ENCODE measurements at places on chromosomes 2 and 18. TPM values are rescaled to one million over a fixed set of nuclear protein-coding genes. Genes with fewer than 3 reads are reported as not detected.

Gene VWA3B
- not detected for total RNA-seq

- DNase-seq = no peak
Observed at GRCh38 chr2:10009811-10010781, 33.3 kb upstream of the KLF11 start.

DNA sequence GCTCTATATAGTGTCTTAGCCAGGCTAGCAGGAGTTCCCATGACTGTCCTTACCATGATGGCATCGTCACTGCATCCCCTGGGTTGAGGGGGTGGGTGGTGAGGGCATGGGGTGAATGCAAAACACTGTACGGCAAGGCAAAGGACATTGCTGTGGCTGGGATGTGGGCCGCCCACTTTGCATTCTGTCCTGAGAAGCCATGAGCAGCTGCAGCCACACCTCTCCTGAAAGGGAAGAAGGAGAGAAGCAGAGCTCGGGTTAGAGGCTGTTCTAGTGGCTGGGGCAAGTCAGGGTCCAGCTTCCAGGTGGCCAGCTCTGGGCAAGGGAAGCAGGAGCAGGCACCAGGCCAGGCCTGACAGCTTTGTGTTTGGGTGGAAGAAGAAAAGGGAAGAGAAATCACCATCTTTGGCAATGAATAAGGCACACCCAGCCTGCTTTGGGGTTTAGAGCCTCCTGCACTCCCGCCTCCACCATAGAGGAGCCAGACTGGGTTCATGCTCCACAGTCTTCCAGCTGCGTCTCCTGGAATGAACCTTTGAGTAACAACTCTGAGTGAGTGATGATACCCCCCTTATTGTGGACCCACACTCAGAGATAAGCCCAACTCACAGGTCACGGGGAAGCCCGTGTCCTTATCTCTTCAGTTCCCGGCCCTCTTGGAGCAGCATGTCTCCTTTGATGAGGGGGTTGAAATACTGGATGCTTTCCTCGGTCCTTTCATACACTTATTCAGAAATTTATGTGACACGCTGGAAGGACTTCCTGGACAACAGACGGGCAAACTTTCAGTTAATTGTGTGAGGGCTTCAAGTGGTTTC, 63.4 kb downstream of the INPP4A start:
- DNase-seq = no peak

DNA sequence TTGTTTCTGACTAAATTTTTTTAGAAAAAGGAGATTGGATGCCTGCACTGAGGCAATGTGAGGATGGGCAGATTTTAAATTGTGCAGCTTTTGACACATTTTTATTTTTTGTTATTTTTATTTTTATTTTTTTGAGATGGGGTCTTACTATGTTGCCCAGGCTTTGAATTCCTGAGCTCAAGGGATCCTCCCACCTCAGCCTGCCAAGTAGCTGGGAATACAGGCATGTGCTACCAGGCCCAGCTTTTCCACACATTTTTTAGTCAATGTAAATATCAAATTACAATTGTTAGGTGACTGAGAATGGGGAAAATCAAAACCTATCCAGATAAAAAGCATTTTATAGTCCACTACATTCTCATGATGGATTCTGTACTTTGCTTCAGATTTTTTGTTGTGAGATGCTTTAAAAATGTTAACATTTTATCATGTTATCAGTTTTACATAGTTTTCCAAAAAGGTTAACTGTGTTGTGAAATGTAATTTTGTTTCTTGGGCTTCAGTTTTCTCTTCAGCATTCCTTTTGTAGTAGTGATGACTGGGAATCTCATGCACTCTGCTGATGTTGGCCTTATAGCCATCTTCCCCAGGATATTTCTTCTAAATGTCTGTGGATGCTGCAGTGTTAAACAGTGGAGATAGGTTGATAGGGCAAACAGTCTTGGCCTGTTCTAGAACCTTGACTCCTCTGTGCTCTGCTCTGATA, 41.4 kb downstream of the PKP4 start:
- DNase-seq = no peak

Measured in Caki2 (cell line).